ENCODE measurements at places on chromosomes 16 and 17.

DNA sequence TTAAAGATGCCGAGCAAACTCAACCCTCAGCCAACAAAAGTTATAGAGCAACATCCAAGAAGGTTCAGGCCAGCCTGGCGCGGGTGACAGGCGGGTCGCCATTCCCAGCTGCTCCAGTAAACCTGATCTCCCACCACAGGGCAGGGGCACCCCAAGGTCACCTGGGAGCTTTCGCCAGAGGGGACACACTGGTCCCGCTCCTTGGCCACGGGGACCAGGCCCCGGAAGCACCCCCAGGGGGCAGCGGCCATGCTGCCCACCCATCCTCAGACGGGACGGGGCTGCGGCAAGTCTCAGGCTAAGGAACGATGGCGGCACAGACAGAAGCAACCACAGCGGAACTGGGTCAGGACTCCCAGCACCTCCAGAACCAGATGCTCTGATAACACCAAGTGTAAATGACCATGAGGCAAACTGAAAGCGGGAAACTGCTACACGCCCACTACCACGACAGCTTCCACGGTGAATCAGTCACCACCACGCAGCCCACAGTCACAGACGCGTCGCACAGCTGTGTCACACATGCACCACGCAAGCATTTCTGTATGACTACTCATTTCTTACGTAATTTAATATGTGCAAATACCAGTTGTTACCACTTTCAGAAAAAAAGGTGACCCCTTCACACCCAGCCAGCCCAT, 14.1 kb upstream of the CCDC154 start:
- DNase-seq = no peak

- DNase-seq = peak; percentile 40
Measured at GRCh38 chr17:79707931-79708891, 22.5 kb upstream of the ENPP7 start.

DNA sequence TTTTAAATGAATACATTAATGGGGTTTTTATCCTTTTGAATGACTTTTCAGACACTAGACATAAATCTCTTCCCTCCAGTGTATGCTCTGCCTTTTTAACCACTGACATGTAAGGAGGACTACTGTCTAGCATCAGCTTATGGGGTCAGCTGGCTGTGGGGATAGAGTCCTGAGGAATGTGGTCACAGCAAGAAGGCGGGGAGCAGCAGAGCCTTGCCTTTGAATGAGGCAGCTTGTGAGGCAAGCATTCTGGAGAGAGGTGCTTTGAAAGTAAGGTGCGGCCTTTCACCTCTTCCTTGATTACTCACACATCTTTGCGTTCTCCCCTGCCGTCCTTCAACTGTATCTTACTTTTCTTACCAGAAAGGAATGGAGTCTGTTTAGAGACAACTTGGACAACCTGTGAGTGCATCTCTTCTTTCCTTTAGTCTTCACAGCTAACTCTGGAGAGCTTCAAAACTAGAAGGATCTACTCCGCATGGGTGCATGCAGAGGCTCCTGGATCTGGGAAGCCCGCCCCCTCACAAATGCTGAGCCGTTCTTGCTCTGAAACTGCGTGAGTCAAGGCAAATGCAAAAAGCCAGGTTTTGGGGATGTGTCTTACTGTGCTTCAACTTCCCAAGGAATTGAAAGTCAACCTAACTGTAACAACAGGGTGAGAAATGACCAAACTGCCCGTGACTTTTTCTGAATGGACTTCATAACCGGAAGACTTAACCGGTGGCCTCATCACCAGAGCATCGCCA, 49.9 kb downstream of the ADCY7 start:
- DNase-seq = no peak

- DNase-seq = no peak
Measured at GRCh38 chr16:12721841-12722421, 81.8 kb downstream of the CPPED1 start.

GRCh38 chr17:39818358-39819000, 45.6 kb downstream of the IKZF3 start:
- peak; percentile 15 for DNase-seq

DNA sequence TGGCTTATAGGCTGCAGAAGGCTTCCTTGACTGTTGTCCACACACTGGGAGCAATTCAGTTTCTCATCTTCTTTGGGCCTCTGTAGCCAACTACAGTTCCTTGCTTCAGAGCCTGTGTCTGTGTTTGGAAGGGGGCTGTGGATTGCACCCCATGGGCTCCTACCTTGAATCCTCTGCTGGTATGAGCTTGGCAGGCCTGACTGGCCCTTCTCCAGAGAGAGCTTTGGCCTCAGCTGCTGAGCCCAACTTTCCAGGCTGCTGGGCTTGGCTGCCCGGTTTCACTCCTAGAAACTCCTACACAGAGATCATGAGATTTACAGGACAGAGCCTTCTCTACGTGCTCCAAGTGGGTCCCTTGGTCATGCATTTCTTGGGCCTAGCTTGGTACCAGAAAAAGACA, 354.4 kb downstream of the SNX29 start:
- no peak for DNase-seq

- DNase-seq = no peak
Measured at GRCh38 chr16:71689901-71690300, 34.6 kb downstream of the PHLPP2 start.

GRCh38 chr16:72923757-72924156, 124.2 kb downstream of the ZFHX3 start:
- no peak for DNase-seq

DNA sequence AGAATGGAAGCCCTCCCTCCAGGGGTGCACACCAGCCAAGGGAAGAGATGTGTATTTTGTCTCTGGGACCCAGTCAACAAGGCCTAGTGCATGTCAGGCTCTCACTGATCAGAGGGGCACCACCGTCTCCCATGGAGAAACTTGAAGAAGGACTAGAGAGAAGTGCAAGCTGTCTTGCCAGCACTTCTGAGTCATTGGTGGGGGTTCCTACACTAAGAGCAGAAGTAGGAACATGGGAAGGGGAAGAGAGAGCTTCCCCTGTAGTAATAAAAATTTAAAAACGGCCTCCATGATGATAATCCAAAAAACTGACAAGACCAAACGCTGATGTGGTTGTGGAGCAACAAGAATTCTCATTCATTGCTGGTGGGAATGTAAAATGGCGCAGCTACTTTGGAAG, 46.3 kb downstream of the DYNLRB2 start:
- no peak for DNase-seq

DNA sequence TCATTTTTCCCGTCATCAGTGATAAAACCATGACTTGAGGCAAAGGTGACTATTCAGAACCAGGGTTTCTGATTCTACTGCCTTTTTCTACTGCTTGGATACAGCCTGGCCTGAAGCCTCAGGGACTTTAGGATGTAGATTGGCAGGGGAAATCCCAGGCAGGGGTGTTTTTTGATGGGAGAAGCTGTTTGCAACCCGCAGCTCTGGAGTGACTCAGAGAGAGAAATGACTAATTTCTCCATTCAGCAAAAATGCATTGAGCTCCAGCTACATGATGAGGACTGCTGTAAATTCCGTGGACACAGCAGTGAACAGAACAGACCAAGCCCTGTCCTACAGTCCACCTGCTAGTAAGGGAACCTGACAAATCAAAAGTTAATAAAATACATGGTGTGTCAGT, 560.6 kb downstream of the CDH13 start:
- DNase-seq = no peak

- DNase-seq = no peak
Measured at GRCh38 chr17:57315061-57316015, 59.0 kb downstream of the MSI2 start.

- no peak for DNase-seq
Measured at GRCh38 chr16:59198487-59198886, 464.4 kb upstream of the GOT2 start.

DNA sequence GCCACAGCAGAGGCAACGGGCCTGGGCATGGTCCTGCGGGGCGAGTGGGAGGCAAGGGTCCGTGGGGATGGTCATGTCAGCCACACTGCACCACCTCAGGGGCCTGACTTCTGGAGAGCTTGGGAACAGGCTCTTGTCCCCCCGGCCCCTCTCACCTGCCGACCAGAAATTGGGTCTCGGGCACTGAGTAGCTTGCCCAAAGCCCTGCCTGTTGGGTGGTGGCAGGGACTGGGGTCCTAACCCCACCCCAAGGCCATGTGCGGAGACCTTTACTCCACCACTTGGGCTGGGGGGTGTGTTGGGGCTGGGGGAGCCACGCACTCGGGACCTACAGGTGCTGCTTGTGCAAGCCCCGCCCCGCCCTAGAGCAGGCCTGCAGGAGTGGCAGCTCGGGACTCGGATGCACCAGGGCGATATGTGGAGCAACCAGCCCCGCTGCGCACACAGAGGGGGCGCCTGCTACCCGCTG, 24.2 kb upstream of the CHMP6 start:
- no peak for DNase-seq

- DNase-seq = no peak
Measured at GRCh38 chr17:81336930-81337325, 41.8 kb upstream of the SLC38A10 start.

GRCh38 chr16:64730261-64730660, 391.6 kb downstream of the CDH11 start:
- DNase-seq = no peak

GRCh38 chr17:29086628-29087332, 43.8 kb downstream of the PIPOX start:
- DNase-seq = no peak

GRCh38 chr17:77233635-77234334, 93.0 kb downstream of the SEC14L1 start:
- DNase-seq = no peak

- no peak for DNase-seq
Measured at GRCh38 chr17:79871131-79871530, 31.9 kb upstream of the CBX4 start.

- DNase-seq = no peak
Measured at GRCh38 chr16:68037841-68038597, 14.9 kb downstream of the DUS2 start.

- no peak for DNase-seq
Measured at GRCh38 chr17:57983446-57983845, 4.6 kb downstream of the VEZF1 start.

DNA sequence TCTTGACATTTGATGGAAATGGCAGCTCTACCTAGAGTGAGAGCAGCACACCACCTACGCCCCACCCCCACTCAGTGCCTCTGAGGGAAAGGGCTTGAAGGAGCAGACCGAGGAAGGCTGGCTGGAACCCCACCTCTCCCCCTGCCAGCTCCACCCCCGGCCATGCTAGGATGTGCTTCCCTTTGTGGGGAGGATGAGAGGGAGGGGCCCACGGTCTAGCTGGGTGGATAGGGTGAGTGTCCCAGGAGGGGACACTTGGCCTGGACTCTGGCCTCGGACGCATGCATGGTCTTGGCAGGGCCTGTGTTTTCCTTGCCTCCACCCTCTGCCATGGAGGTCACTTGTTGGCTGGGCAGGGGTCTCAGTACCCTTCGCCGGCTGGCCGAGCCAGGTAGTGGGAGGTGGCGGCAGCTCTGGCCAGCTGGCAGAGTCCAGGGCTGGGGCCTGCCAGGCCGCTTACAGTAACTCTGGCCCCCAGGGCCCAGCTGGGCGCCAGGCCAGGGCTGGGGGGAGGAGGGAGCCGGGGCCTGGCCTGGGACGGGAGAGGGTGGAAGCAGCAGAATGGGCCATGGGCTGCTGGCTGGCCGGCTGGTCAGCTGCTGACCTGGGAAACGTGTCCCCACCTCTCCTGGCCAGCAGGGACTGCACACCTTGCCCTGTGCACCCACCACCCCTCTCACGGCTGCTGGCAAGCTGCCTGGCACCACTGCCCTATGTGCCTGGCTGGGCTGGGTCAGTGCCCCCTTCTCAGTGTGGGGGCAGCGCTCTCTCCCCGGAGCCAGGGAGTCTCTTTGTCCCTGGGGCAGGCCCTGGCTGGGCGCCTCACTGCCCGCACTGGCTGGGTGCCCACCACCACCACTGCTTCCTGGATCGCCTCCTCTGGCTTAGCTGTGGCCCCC, 23.0 kb downstream of the RARA start:
- DNase-seq = no peak

DNA sequence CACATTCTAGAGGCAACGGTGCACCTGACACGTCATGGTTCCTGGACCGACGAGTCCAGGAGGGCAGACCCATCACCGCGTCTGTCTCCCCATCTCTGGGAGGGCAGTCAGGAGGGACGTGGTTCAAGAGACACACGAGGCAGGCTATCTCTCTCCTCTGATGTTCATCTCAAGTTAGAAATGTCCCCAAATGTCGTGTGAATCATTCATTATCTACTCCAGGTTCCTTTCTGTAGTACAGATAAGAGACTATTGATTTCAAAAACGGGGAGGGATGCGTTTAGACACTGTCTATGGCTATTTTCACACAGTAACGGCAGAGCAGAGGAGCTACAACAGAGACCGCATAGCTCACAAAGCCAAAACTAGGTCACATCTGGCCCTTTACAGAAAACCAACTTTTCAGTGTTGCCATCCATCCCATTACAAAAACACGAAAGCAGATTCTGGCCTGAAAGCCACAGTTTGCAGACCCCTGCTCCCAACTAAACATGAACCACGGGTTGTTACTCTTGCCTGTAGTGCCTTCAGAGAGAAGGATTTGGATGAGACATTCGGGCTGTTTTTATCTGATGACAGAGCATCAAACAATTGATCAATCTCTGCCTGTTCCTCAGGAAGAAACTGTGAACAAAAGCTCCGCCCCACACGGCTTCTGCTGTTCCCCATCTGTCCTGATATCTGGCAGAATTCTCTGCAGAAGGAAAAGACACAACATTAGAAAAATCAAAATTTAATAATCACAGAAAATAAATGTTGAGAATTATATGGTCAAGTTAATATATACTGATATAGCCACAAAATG, 6.8 kb downstream of the MEAK7 start:
- no peak for DNase-seq

- DNase-seq = no peak
Measured at GRCh38 chr17:7620835-7621234, 6.1 kb upstream of the FXR2 start.

DNA sequence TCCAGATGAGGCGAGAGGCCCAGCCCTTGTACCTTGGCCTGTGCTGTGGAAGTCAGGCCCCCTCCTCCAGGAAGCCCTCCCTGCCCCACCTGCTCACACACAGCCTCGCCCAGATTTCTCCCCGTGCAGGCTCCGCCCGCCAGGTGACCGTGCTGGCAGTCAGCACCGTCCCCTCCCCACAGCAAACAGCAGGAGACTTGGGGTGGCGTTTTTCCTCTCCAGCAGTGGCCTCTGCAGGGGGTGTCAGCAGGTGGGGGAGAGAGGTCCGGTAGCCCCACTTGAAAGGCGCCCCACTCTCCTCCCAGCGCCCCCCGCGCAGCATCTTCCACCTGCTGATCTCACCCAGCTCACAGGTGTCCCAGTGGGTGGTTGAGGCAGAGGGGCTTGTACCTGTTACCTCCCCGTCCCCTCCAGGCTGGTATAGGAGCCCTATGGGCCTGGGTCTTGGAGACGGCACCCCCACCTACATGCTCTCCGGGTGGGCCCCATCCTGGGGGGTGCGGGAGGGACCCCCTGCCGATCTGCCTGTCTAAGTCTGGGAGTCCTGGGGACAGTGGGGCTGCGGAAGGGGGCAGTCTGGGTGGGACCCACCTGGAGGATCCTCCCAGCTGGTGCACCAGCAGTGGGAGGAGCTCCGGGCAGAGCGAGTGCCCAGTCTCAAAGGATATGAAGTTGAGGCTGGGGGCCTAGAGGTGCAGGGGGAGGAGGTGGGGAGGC, 4.2 kb upstream of the C1QTNF8 start:
- no peak for DNase-seq

GRCh38 chr16:57529391-57530103, 6.8 kb downstream of the CCDC102A start:
- DNase-seq = no peak

GRCh38 chr17:36592316-36592715, 637 bp downstream of the DHRS11 start:
- DNase-seq = no peak
